ENCODE measurements at places on chromosomes 5 and 9. TPM values are rescaled to one million over a fixed set of nuclear protein-coding genes. Genes with fewer than 3 reads are reported as not detected.

PAPPA gene
- not detected for total RNA-seq

PCAT7 gene
- not detected for total RNA-seq

FGFR4 gene
- total RNA-seq: 1.2 TPM

CNTNAP3 gene
- total RNA-seq: not detected

PCDHAC1 gene
- total RNA-seq: not detected

WDR38 gene
- not detected for total RNA-seq

ADGRD2 gene
- not detected for total RNA-seq

OR13C9 gene
- total RNA-seq: not detected

MSH3 gene
- 19.8 TPM for total RNA-seq

ROR2 gene
- not detected for total RNA-seq

RIGI gene
- total RNA-seq: 5.9 TPM

OSMR gene
- not detected for total RNA-seq

PKD2L2 gene
- total RNA-seq: not detected

DOK3 gene
- total RNA-seq: 4.2 TPM

SPATA31C2 gene
- total RNA-seq: not detected

SLC34A3 gene
- not detected for total RNA-seq

EIF4E1B gene
- total RNA-seq: not detected

UGT3A2 gene
- not detected for total RNA-seq

UGT3A1 gene
- total RNA-seq: not detected

IL7R gene
- 272 TPM for total RNA-seq

ADCY2 gene
- not detected for total RNA-seq

TRAPPC13 gene
- total RNA-seq: 25.2 TPM

MAMDC2 gene
- total RNA-seq: not detected

SOX30 gene
- 0.09 TPM for total RNA-seq

CCL28 gene
- 8.4 TPM for total RNA-seq

C1QTNF2 gene
- total RNA-seq: not detected

LCN15 gene
- total RNA-seq: not detected

PPP2R2B gene
- 4.2 TPM for total RNA-seq

CDKN2A gene
- 3.9 TPM for total RNA-seq

PCDHGB1 gene
- not detected for total RNA-seq

GRM6 gene
- total RNA-seq: not detected

CCL21 gene
- total RNA-seq: not detected

PCDHB11 gene
- not detected for total RNA-seq

PROB1 gene
- total RNA-seq: 6.7 TPM

HAUS6 gene
- 36.3 TPM for total RNA-seq

PCDHA5 gene
- total RNA-seq: not detected

CERCAM gene
- 2.6 TPM for total RNA-seq

RGMB gene
- 5.2 TPM for total RNA-seq

SHLD3 gene
- 8.2 TPM for total RNA-seq

CDH9 gene
- not detected for total RNA-seq

JMY gene
- total RNA-seq: 7.6 TPM

GABRA6 gene
- total RNA-seq: not detected
